ENCODE measurements at places on chromosomes 5 and 9.

DNA sequence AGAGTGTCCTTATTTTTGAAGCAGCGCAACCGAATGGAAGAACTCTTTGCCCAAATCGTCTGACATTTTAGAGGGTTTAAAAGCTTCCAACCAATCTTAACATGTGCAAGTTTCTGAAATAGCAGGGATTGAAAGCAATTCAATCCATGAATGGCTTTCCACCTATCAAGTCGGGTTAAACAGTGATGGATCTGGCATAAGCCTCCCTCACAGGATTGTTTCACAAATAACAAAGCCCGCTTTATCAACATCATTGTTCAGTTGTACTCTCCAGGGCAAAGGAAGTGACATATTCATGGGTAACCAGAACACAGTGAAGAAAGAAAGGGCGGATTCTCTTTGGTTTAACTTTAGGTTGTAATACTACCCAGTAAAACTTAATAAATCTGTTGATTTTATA is 497.3 kb downstream of the MTRR start:
- DNase-seq, result no peak

DNA sequence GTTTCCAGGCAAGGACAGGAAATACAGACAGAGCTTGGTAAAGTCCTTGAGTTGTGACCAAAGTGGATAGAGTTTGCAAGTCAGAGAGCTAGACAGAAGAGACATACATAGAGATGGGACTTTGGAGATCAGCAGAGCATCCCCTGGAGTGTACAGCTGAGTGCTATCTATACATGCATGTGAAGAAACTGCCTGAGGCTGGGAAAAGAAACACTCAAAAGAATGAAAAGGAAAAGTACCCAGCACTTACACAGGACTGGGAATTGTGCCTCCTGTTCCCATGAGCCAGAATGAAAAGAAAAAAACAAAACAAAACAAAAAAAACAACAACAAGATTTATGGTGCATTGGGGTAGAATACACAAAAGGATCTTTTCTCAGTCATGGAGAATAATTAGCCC is 606.4 kb downstream of the ZNF608 start:
- DNase-seq, result no peak

DNA sequence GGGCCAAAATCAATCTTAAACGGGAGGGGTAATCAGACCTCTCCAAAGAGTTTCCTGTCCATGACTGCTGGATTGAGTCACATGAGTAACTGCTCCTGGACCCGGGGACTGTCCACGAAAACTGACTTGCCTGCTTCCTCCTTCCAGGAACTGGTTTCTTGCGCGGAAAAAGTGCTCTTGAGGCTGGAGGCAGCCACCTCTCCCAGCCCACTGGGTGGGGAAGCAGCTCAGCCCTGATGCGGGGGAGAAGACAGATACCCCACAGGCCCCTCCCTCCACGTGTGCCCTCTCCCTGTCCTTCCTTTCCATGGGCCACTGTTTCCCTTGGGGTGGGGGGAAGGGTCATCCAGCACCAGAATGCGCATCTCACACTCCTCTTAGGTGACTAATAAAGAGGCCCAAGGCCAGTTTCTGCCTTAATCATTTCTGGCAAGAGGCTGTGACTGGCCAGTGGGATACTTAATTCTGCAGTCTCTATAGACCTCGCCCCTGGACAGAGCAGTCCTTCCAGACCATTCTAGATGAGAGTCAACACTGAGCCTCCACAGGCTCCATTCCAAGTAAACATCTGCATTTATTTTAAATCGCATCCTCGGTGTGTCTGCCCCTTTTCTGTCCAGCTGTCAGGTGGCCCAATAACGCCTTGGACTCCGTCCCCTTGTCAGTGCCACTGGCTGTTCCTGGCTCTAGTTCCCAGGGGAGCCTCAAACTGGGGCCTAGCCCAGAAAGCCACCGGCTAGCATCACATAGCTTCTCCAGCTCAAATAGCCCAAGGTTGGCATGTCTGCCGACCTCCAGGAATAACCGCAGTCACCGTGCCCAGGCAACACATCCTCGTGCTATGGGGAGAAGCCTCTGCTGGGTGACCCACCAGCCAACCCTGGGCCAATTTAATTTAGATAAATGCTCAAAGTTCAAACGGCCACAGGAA is 12.0 kb downstream of the REXO4 start:
- DNase-seq, result no peak

DNA sequence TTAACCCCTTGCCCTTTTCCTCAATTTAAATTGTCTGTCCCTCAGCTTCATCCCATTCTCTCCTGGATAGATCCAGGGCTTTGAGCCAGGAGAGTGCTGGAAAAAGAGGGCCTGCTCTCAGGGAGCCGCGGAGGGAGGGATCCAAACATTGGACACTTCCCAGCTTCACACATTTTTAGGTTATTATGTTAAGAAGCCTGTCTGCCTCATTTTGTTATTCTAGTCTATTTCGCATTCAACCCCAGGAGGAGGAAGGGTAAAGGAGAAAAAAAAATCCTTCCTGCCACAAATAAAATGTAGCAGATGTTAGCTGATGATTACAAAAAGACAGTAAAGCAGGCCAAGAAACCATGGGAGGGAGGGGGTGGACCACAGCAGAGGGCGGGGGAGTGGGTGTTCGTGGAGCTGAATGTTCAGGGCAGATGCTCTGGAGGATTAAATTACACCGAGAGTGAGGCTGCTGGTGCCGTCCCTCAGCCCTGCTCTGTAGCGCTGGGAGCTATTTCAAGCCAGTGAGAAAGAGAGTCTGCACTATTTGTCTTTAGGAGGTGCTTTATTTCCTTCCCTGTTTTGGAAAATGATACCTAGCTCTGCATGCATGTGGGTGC is 60.6 kb upstream of the ZFR start:
- DNase-seq, result peak; percentile 81

Measured in SK-N-DZ (cell line).